CD4-positive, CD25-positive, alpha-beta regulatory T cell (primary cell): ENCODE measurements at places on chromosomes 7 and 10. TPM values are rescaled to one million over a fixed set of nuclear protein-coding genes. Genes with fewer than 3 reads are reported as not detected.

DNA sequence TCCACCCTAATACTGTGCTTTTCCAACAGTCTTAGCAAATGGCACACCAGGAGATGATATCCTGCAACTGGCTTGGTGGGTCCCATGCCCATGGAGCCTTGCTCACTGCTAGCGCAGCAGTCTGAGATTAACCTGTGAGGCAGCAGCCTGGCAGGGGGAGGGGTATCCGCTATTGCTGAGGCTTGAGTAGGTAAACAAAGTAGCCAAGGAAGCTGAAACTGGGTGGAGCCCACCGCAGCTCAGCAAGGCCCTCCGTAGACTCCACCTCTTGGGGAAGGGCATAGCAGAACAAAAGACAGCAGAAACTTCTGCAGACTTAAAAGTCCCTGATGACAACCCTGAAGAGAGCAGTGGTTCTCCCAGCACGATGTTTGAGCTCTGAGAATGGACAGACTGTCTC is 399.0 kb downstream of the CCSER2 start:
- no peak for DNase-seq

DNA sequence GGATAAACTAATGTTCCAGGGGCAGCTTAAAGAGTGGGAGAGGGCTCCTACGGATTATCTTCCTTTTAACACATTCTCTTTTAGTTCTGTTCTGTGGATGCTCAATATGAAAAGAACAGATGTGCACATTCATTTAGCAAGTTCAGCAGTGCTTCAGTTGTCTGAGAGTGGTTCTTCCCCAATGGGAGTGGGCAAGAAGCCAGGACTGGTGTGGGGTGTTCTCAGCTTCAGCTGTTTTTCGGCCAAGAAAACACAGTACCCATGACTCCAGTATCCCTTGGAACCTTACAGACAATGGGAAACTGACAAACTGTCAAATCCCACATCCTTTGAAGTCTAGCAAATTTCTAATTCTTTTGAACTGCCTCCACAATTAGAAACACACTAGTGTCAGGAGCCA is 71.5 kb upstream of the LRRC17 start:
- DNase-seq, result no peak

- no peak for DNase-seq
These were observed 78.3 kb upstream of the KMT2C start for GRCh38 chr7:152513861-152514770.

The PRLHR gene
- polyA plus RNA-seq, result not detected

The SCIN gene
- polyA plus RNA-seq, result not detected
